ENCODE measurements at places on chromosomes 2 and 18. TPM values are rescaled to one million over a fixed set of nuclear protein-coding genes. Genes with fewer than 3 reads are reported as not detected.

DNA sequence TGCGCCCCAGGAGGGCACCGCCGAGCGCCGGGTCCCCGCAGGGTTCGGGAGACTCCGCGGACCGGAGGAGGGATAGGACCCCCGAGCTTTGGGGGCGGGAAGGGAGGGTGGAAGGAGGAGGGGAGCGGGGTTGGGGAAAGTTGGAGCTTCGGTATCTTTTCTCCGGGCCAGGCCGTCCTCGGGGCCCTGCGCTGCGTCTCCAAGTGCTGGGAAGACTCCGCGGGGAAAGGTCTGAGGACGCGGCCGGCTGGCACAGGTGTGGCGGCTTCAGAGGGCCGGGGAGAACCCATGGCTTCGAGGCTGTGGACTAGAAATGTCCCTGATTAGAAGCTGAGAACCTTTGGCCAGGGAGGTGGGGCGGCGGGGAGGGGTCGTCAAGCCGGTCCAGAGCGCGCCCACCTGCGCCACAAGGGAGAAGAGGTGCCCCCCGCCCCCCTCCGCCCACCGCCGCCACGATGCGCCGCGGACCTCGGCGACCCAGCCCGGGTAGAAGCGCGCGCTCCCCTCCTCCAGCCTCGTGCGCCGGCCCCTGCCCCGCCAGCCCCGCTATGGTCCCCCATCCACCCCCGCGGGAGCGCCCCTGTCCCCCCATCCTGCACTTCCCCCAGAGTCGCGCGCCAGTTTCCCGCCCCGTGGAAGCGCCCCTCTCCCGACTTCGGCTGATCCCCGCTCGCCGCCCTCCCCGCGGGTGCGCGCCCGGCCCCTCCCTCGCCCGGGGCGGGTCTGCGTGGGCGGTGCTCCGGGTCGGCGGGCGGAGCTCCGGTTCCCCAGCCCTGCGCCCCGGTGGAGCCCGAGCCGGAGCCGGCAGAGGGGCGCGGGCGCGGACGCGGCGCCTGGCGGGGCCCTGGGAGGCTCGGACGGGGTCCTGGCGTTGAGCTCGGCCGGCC is at the start of gene SNTG2:
TSS of gene SNTG2 (plus strand) at position 770 of the 887 bp plus-strand sequence. CDS start 148 bp downstream, outside the sequence.
- no peak for DNase-seq

GRCh38 chr2:208033701-208034502 is 8.6 kb upstream of the PLEKHM3 start:
- DNase-seq = no peak

GRCh38 chr2:138974651-138975050 is 194.5 kb upstream of the NXPH2 start:
- DNase-seq = no peak

DNA sequence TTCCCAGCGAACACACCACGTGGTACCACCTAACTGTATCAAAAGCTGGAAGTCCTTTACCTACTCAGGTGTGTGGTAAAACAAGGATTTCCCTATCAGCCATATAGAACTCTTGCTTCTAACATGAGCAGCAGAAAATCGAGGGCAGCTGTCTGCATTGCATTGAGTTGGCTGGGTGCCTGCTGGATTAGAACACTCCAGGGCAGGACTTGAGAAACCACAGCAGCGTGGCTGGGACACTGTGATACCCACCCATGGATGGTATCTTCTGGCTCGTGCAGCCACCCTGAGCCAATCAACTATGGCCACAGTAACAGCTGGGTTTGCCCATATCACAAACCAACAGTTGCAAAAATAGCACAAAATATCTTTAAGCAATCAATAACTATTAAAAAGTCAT is 188.3 kb downstream of the FBXO15 start:
- DNase-seq = no peak

DNA sequence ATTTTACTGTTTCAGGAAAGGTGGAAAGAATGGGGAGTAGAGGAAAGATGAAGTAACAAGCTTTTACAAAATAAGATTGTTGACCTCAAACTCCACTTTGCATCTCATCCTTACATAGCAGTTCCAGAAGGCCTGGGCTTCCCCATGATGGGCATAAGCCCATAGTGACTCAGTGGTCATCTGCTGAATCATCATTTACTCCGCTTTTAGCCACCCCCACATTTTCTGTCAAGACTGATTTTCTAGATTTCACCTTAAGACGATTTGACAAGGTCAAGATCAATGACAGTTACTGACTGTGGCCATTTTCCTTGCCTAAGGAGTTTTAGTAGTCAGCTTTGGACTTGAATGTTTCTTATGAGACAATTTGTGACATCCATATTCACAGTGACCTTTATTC is 49.4 kb downstream of the PLEKHM3 start:
- DNase-seq = no peak

- no peak for DNase-seq
These were observed 70.0 kb upstream of the ATL2 start for GRCh38 chr2:38446906-38447561.

Gene HRH4
- total RNA-seq = not detected

DNA sequence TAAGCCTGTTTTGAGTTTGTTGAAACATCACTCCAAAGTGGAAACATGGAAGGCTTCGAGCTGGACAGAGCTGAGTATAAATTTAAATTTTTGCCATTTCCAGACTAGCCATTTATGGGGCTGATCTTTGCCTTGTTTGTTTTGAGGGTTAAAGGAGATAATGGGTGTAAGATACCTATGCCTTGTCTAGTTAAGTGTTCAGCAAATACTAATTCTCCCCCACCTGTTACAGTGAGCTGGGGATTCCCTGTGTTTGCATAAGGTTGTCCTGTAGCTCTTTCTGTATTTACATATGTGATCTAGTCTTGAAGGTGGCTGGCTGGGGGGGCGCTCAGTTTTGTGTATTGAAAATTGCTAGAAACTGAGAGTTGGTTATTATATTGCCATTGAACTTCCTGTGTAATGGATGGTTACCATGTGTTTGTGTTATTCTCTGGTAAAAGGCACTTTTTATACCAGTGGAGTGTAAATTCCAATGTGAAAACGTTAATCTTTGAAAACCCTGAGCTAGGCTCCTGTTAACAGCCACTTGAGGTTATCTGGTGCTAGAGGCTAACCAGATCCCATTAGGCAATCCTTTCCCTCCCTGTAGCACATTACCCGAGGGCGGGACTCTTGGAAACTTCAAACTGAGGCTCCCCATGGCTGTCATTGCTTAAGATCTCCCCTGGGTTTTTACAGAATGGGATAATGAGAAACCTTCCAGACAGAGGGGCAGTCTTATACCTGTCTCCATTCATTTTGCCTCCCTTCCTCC is 26.7 kb downstream of the TANC1 start:
- no peak for DNase-seq

GRCh38 chr2:126658905-126659561 is 3.1 kb downstream of the GYPC start:
- DNase-seq = no peak

- no peak for DNase-seq
These were observed 307.9 kb downstream of the RPIA start for GRCh38 chr2:88999365-88999764.

- no peak for DNase-seq
These were observed 237.1 kb downstream of the GPD2 start for GRCh38 chr2:156673333-156673615.

Gene KCNJ3
- 4.2 TPM for total RNA-seq

Gene SLC9A4
- not detected for total RNA-seq

Measured in vagina (tissue), 2 donors.